GM18507 (cell line): ENCODE measurements at places on chromosomes 2 and 18.

- no peak for DNase-seq
Measured at GRCh38 chr2:208713066-208713745, 306.6 kb downstream of the PTH2R start.

GRCh38 chr2:160241251-160242137, 41.4 kb upstream of the ITGB6 start:
- no peak for DNase-seq

DNA sequence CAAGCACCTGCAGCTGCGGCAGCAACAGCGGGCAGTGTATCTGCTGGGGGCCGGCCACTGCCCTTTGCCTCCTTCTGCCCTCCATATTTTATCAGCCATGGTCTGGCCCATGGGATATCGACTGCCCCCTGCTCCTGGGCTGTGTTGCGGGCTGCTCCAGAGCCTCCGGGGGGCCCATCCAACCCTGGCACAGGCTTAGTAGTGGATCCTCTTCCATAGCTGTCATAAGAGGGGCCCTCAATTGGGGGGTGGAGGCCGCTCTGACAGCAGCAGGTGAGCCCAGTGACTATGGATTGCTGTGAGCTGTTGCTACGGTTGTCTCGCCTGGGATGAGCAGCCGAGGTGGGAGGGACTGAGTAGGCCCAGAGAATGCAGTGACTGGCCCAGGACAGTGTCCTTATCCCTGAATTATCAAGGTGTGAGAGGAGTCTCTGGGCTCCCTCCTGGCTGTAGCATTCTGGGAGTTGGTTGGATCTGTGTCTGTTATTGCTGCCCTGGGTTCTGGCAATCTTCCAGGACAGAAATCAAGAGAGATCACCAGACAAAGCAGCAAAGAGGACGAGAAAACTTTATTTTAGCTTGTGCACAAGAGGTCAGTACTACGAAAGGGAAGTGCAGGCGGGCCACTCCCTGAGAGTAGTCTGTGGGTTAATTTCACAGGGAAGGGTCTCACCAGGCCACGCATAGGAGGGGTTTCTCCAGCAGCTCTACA, 145.1 kb downstream of the ASB1 start:
- DNase-seq = no peak

DNA sequence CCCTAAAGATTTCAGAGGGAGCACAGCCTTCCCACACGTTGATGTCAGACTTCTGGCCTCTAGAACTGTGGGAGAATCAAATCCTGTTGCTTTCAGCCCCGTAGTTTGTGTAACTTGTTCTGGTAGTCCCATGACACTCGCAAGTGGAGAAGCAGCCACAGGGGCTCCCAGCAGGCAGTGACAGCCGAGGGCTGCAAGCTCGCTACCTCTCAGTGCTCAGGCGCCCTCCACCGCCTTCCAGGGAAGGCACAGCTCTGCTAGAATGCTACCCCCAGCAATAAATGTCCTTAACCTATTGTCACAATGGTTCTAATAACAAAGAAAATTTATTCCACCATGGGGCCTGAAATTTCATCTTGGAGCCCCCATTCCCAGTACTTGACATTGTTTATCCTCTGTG, 143.1 kb upstream of the ZNF236 start:
- no peak for DNase-seq

GRCh38 chr2:241957276-241957675, 87.7 kb downstream of the RTP5 start:
- DNase-seq = no peak

DNA sequence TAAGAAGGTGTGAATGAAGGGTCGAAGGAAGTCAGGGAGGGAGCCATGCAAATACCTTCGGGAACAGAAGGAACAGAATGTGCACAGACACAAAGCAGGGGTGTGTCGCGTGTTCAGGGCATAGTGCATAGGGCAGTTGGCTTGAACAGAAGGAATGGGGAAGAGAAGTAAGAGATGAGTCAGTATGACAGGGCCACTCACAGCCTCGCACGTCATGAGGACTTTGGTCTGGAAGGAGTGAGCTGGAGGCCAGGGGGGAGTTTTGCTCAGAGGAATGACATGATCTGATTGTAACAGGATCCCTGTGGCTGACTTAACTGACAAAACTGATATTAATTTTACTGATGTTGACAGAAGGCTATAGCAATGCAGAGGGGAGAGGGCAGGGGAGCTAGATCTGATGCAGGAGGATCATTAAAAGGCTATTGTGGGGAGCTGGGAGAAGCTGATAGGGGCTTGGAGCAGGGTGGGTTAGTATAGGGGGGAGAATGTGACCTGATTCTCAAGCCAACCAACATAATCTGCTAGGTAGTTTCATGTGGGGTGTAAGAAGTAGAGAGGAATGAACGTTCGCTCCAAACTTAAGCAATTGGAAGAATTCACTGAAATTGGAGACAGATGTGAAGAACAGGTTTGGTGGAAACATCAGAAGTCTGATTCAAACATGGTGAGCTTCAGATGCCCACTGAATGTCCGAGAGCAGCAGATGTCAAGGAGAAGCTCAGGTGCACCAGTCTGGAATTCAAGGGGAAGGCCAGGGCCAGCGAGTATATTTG, 60.4 kb upstream of the COPS8 start:
- no peak for DNase-seq
